A549 (cell line): ENCODE measurements at places on chromosomes 6 and 20. TPM values are rescaled to one million over a fixed set of nuclear protein-coding genes. Genes with fewer than 3 reads are reported as not detected.

Gene RCAN2
- not detected in 3 replicates for polyA plus RNA-seq

Gene WASF1
- polyA plus RNA-seq: 10.0 to 12.8 TPM (median 11.4 TPM) in 3 replicates

Gene HAO1
- not detected in 3 replicates for polyA plus RNA-seq

Gene ZNF334
- not detected in 3 replicates for polyA plus RNA-seq

Gene PARD6B
- 2.7 to 3.1 TPM (median 2.8 TPM) in 3 replicates for polyA plus RNA-seq

Gene FAM50B
- 5.5 to 6.8 TPM (median 6.4 TPM) in 3 replicates for polyA plus RNA-seq

Gene BNIP5
- polyA plus RNA-seq: not detected in 3 replicates

Gene SLPI
- 3.7 to 4.5 TPM (median 3.7 TPM) in 3 replicates for polyA plus RNA-seq

Gene HLA-F
- polyA plus RNA-seq: 3.1 to 4.5 TPM (median 3.3 TPM) in 3 replicates

GRCh38 chr20:8089668-8090067, 42.4 kb upstream of the PLCB1 start:
- no peak for DNase-seq

- no peak for DNase-seq
Observed at GRCh38 chr6:20252311-20252710, 40.0 kb upstream of the MBOAT1 start.

- no peak for DNase-seq
Observed at GRCh38 chr6:81633391-81633790, 119.1 kb downstream of the TENT5A start.

DNA sequence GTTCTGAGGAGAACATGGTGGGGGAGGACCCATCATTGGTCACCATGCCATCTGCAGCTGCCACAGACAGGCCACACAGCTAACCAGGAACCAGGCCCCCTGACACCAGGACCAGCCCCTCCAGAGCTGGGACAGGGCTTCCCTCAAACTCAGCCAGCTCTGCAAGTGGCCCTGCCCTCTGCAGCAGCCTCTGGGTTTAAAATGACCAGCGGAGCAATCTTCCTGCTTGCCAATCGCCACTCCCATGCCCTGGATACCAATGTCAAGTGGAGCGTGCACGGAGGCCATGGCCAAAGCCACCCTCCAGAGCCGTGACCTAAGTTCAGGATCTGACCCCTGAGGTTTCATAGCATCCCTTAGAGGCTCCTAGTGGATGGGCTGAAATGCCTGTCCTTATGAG, 199.4 kb downstream of the SYNDIG1 start:
- no peak for DNase-seq

DNA sequence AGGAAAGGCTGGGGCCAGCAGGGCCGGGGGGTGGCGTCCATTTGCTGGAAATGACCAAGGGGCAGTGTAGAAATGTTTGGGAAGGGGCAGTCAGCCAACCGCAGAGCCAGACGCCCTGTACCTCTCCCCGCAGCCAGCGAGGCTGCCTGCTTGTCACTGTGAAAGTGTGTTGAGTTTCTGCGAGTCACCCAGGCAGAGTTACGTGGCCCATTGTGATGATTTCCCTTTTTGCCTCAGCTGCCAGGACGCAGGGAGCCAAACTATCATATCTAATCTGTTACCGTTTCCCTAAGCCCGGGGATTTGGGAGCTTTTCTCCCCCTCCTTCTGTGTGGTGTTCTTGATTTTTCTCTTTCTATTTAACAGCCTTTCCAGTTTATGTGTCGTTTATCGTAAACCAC, 67.9 kb upstream of the STX16 start:
- no peak for DNase-seq

DNA sequence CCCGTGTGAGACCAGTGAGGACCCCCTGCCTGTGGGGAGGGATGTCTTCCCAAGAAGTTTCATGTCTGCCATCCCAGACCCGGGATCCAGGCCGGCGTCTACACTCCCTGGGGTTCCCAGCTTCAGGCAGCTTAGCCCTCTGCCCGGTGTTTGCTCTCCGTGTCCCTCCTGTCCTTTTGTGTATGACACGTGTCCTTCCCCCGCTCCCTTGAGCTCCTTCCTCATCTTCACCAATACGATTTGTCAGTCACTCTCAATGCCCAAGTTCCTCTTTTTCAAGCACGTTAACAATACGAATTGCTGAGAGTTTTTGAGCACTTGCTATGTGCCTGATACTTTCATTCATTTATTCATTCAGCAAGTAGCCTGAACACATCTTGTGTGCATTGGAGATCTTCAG, 115.6 kb upstream of the PTPN1 start:
- DNase-seq: no peak

- no peak for DNase-seq
Observed at GRCh38 chr6:163579880-163580295, 165.4 kb downstream of the QKI start.

DNA sequence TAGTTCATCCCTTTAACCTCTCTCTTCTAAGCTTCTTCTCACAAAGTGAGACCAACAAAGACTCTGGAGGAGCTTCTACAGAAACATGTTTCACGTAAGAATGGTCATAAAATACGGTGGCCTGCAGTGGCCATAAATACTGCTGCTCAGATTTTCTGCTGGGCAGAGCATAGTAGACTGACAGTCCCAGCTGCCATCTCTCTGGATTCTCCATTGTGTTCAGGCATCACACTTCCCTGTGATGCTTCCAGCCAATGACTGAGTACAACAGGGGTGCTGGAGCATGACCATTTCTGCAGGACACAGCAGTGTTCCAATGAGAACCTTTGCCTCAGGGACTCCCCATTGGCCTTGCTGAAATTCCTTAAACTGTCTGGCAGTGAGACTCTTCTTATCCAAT, 392.6 kb downstream of the MMUT start:
- DNase-seq: no peak

GRCh38 chr20:57301026-57301425, 28.6 kb upstream of the SPO11 start:
- DNase-seq: no peak

DNA sequence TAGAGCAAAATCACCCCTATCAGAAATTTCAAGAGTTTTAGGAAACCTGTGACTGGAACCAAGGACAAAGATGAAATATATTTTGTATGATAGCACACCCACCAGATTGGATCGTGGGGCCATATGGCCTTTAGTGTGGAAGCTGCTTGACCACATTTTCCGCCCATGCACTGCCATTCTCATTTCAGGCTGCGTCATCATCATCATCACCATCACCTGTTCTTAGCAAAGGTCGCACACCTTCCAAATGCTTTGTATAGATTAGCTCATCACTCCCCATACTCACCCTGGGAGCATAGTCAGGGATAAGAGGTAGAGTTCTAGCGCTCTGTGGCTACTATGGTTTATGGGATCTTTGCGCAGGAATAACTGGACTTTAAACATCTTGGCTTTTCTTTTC, 185.7 kb downstream of the MTHFD1L start:
- no peak for DNase-seq

DNA sequence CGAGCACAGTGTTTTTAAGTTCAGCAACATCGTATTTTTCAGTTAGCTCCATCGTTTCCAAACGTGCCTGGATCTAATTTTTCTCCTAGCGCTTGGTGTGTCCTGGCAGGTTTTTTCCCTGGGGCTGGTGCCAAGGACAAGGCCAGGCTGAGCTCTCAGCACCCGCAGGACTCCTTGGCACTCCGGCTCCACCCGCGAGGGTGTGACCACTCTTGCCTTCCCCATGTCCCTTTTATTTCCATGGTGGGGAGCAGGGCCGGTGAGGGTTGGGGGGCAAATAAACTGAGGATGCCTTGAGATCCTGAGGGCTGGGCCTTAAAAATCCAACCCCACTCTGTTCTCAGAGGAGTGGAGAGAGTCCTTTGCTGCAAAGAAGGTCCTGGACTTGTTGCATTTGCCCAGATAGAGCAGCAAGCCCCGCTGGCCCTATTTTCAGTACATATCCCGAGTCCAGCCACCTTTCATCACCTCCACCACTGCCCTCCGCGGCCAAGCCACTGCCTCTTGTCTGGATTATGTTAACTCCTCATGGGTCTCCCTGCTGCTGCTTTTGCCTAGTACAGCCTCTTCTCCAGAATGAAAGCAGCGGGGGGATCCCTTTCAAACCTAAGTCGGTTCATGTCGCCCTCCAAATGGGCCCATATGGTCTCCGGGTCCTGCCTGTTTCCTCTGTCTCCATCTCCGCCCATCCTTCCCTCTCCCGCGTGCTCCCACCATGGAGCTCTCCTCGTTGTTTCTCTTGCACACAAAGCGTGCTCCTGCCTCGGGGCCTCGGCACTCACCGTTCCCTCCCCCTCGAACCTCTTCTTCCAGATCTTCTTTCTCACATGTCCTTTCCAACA, 4.5 kb upstream of the RAB44 start:
- no peak for DNase-seq

DNA sequence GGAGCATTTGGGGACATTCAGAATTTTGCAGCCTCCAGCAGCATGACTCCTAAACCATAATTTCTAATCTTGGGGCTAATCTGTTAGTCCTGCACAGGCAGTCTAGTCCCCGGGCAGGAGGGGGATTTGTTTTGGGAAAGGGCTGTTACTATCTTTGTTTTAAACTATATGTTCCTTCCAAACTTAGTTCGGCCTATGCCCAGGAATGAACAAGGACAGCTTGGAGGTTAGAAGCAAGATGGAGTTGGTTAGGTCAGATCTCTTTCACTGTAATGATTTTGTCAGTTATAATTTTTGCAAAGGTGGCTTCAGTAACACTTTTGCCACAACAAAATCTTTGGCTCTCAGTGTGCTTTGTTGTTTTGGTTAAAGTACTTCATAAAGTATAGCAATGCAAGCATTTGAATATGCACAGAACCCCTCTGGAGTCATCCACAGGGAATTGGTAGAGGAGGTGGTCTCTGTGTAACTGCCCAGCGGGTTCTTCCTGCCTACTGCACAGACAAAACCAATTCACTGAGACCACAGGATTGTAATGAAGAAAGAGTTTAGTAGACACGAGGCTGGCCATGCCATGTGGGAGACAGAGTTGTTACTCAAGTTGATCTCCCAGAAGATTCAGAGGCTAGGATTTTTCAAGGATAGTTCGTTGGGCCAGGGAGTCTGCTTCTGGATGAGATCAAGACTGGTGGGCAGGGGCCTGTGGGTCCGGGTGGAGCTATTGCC, 224.1 kb upstream of the MYLIP start:
- no peak for DNase-seq

DNA sequence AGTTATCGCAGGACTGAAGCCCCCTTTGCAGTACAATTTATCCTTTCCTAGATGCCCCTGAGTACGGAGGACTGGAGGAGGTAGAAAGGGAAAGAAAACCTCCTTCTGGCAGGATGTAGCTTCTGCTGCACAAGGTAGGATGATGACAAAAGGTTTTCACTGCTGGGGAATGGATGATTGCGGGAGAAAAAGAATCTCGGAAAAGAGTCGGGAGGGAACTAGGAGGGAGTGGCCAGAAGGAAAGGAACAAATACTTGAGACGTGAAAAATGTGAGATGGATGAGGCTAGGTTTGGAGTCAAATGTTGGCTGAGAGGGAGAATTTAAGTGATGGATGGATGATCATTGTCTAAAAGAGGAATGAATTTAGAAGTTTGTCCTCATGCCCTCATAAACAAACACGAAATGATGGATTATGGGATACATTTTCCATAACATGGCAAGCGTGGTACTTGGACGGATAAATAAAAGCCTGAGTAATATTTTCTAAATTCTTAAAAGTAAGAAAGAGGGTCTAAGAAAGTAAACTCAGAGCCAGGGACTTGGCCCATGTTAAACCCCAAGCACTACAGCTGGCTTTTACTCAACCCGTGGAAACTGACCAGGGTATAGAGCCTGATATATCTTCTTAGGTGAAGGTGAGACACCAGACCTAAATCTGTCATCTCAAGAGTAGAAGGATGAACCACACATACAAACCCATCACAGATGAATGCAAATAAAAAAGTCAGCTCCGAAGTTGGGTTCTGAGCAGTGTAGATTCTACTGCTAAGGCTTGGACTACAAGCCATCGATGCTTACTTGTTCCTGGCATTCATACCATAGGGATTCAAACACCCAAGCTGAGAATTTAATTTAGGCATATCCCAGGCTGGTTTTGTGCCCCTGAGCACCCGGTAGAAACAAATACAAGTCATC, 72.4 kb downstream of the HFE start:
- no peak for DNase-seq

GRCh38 chr20:3721912-3722311, 9.5 kb upstream of the SIGLEC1 start:
- DNase-seq: no peak

- no peak for DNase-seq
Observed at GRCh38 chr20:38198238-38198861, 33.3 kb upstream of the TGM2 start.

DNA sequence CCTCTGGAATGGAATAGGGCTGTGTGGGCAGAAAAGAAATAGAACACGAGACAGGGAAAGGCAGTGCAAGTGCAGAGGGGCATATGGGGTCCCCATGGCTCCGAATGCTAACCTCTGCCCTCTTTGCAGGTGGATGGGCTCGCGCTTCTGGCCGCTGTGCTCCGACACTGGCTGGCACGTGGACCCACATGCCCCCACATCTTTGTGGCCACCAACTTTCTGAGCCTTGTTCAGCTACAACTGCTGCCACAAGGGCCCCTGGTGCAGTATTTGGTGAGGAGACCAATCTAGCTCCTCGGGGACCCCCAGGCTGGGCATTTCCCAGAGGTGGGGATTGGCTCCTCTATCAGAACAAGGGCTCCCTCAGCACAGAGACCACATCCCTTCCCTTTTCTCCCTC, 1.1 kb upstream of the SAPCD1 start:
- no peak for DNase-seq

GRCh38 chr6:131773284-131773950, 34.4 kb upstream of the ENPP1 start:
- DNase-seq: no peak

DNA sequence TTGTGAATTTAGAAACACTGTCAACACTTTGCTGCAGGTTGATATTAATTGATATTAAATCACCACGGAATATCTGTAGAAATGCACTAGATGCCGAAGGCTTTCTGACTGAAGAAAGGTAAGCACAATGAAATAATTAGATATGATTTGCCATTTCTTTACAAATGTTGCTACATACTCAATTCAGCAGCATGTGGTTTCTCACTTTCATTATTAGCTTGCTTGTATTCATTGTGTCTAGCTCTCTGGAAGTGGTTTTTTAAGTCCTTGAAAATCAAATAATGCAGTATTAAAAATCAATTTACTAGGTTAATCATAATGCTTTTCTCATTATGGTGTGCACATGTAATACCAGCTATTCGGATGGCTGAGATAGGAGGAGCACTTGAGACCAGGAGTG, 231.3 kb upstream of the MARCKS start:
- no peak for DNase-seq

DNA sequence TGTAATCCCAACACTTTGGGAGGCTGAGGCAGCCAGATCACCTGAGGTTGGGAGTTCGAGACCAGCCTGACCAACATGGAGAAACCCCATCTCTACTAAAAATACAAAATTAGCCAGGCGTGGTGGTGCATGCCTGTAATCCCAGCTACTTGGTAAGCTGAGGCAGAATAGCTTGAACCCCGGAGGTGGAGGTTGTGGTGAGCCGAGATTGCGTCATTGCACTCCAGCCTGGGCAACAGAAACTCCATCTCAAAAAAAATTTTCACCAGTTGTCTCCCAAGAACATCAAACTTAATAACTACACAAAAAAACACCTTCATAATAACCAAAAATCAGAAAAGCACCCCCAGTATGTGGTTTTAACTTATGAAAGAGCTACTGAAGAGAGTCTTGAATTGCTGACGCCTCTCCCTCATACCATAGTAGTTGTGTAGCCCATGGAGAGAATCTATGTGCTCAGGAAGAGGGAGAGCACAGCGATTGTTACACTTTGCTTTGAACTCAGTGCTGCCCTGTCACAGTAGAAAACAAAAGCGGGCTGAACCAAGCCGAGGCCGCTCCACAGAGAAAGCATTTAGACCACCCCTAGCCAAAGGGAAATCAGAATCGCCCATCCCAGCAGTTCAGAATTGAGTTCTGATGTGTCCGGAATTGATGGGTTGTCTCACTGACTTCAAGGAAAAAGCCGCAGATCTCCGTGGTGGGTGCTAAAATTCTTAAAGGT, 42.0 kb upstream of the GMPR start:
- no peak for DNase-seq
